A549 treated with dexamethasone at 1 μM for 4 hours (cell line): ENCODE measurements at places on chromosomes 6 and 20. TPM values are rescaled to one million over a fixed set of nuclear protein-coding genes. Genes with fewer than 3 reads are reported as not detected.

The TPD52L1 gene
- 49.9 to 55.1 TPM (median 52.1 TPM) in 5 replicates for total RNA-seq

The LINC00237 gene
- not detected in 5 replicates for total RNA-seq

The FAM83D gene
- total RNA-seq: 49.2 to 69.9 TPM (median 64.9 TPM) in 5 replicates

The SAMD3 gene
- not detected in 5 replicates for total RNA-seq

The ZFP57 gene
- not detected in 5 replicates for total RNA-seq

The RUNX2 gene
- 1.4 to 1.9 TPM (median 1.6 TPM) in 5 replicates for total RNA-seq

The RSPH4A gene
- total RNA-seq: 0.14 to 0.35 TPM (median 0.19 TPM) in 5 replicates

The RCAN2 gene
- not detected in 5 replicates for total RNA-seq

The PNPLA1 gene
- total RNA-seq: 0.03 TPM in 1 of 5 replicates, not detected in the others

The ATP9A gene
- total RNA-seq: 13.0 to 20.1 TPM (median 18.0 TPM) in 5 replicates

The PRND gene
- total RNA-seq: 0.01 TPM in 1 of 5 replicates, not detected in the others

The TFAP2B gene
- not detected in 5 replicates for total RNA-seq

The BCAS4 gene
- total RNA-seq: 26.9 to 30.2 TPM (median 27.1 TPM) in 5 replicates

The SIM1 gene
- total RNA-seq: not detected in 5 replicates

The TLDC2 gene
- not detected in 5 replicates for total RNA-seq

The MOXD1 gene
- total RNA-seq: 1.2 to 1.7 TPM (median 1.5 TPM) in 5 replicates

The EMILIN3 gene
- 0.27 to 0.66 TPM (median 0.54 TPM) in 5 replicates for total RNA-seq
